Stimulated activated CD8-positive, alpha-beta memory T cell treated with anti-CD3 and anti-CD28 coated beads, Interleukin-15, amount 100 ng/mL, for 48 hours (primary cell): ENCODE measurements at places on chromosomes 6 and 20.
A peak's percentile ranks its signal among the peaks of the same experiment; 100 is the strongest.

DNA sequence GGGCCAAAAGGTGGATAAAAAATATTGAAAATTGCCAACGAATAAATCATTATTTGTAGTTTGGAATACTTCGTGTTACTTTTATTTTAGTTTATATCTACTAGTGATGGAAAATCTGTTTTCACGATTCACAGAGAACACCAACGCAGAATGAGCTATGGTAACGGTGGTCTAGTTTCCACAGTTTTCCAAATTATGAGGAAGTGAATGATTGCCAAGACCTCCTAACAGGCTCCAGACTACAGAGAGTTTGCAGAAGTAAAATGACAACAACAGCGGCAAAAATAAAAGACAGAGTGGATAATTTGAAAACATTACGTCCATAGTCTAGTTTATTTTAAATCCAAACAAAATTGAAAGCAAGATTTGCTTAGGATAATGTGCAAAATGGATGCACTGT is 57.0 kb upstream of the AIG1 start:
- DNase-seq, result no peak

DNA sequence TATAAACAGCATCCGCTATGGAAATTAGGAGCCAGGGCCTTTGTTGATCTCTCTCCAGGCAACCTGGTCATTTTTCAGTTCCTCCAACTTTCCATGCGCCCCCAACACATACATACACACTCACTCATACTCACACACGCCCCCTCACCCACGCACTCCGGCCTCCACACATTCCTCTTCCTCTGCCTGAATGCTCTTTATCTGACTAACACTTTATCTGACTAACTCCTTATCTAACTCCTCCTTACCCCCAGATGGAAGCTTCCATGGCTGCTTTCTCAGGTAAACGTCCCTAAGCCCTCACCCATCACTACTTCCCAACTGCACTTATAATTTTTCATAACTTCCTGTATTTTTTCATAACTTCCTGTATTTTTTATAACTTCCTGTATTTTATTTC is 17.4 kb downstream of the CASS4 start:
- DNase-seq, result peak; percentile 45

- DNase-seq, result no peak
Measured at GRCh38 chr20:41142919-41143318, 5.6 kb downstream of the PLCG1 start.

- DNase-seq, result no peak
Measured at GRCh38 chr6:154479771-154480639, 30.5 kb downstream of the CNKSR3 start.

- no peak for DNase-seq
Measured at GRCh38 chr20:51059862-51060261, 37.0 kb upstream of the KCNG1 start.

DNA sequence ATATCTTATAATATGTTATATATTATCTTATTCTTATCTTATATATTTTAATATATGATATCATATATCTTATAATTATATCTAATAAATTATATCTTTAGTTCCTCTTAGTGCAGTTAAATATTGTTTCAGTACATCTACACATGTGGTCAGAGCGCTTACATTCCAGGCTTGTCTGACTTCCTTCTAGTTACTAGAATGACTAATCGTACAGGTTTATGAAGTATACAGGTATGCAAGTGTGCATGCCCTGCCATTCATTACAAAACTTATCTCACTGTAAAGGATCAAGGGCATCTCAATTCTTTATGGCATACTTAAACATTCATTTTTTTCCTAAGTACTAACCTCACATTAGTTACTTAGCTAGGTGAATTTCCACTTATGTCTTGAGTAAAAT is 1278.0 kb upstream of the MAP3K7 start:
- no peak for DNase-seq

DNA sequence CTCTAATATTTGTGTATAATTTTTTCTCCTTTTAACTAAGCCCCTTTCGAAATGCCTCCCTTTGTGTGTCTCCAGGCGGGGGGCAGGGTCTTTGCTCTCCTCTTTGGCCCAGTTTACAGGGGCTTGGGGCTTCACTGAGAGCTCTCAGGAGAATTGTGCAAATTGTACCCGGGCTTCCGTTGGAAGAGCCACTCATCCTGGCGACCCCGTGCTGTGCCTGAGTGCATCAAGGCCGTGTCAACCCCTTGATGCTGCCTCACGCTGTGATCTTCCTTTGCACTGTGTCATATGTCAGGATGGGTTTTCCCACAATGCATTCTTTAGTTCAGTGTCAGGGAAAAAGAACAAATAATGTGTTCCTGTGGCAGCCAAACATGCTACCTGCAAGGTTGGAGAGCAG is 118.0 kb upstream of the POU3F2 start:
- no peak for DNase-seq

DNA sequence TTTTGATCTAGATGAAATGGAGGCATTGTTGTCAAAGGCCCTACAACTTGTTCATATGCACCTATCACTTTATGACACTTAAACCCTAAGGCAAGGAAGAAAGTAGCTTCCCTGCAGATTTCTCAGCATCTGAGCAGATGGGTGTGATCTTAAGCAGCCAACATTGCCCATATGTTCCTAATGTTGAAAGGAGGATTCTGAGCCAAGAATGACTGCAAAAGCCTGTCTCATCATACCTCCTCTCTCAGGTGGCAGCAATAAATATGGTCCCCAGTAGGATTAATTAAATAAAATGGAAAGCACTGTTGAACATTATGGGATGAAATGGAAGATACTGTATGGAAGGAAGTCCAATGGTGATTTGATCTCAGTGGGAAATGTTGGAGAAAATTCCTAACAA is 538.1 kb upstream of the MAN1A1 start:
- no peak for DNase-seq

GRCh38 chr6:22442826-22443225 is 126.5 kb upstream of the HDGFL1 start:
- DNase-seq, result no peak

- no peak for DNase-seq
Measured at GRCh38 chr6:112024464-112024863, 29.4 kb upstream of the CCN6 start.

- DNase-seq, result no peak
Measured at GRCh38 chr6:127813699-127814027, 87.2 kb downstream of the THEMIS start.

DNA sequence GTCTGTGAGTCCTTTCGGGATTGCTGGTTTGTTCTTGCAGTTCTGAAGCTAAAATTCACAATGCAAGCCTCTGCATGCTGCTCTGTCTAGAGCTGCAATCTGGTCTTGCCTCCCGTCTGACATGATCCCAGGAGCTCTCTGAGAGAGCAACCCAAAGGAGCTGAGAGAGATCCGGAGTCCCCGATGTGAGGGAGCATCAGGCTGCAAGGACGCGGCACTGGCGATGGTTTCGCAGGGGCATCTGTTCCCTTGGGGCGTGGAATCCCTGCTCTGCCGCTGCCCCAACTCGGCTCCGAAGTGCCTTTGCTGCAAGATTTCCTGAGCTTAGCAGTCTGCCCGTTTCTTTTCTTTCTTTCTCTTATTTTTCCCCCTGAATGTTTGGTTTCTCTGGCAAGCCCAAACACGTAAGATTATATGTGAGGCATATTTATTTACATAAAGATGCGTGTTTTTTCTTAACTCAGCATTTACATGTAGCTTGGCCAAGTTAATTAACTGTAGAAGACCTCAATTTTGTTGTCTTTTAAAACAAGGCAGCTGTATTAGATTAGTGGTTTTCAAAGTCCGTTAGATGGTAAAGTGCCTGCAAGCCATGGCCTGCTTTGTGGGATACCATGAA is 873.0 kb downstream of the KIF16B start:
- DNase-seq, result no peak
